ENCODE measurements at places on chromosomes 11 and 22.

DNA sequence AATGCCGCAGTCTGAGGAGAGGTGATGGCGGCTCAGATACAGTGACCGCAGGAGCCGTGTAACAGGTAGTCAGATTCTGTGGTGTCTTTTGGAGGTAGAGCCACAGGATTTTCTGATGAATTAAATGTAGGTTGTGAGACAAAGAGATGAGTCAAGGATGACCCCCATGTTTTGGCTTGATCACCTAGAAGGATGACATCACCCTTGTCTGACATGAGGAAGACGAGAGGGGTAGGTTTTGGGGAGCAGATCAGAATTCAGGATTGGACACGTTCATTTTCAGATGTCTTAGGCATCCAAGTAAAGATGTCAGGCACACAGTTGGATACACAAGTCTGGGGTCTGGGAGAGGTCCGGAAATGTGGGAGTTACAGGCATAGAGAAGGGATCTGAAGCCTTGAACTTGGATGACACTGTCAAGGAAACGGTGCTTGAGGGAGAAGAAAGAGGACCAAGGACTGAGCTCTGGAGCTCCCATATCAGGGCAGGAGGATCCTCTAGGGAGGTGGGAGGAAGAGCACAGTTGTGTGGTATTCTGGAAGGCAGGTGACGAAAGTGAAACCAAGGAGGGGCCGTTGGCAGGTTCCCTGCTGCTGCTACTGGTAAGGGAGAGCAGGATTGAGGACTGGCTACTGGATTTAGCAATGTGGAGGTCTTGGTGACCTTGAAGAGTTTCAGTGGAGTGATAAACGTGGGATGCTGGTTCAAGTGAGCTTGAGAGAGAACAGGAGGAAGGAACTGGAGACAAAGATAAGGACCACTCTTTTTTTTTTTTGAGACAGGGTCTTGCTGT lies 12.6 kb upstream of the GDPD5 start:
- DNase-seq, result no peak

DNA sequence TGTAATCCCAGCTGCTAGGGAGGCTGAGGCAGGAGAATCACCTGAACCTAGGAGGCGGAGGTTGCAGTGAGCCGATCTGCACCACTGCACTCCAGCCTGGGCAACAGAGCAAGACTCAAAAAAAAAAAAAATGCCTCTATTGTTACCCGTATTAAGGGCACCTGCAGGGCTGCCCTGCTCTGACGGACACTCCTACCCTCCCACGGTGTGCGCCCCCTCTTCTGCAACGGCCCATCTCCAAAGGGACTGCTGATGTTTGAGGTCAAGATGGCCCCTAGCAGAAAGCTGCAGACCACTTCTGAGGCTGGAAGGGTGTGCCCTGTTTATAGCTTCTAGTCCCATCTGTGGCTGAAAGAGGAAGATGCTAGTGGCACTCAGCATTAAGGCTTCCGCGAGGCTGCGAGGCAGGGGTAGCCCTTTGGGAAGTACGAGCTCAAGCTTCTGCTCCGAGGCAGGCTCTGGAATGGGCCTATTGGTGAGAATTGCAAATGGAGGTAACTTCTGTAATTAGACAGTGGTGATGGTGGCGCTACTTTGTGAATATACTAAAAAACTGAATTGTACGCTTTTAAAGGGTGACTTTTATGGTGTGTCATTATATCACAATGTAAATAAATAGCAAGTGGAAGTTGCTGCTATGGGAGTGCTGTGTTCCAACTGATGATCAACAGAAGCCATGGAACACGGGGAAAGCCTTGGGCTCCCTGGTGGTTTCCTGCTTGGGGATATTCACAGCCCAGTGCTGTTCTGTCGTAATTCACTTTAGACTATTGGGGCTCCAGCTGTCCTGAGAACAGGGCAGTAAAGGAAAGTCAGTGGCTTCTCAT lies 24.3 kb downstream of the ARFGAP2 start:
- DNase-seq, result no peak

- DNase-seq, result no peak
These were observed 671.2 kb downstream of the TBC1D22A start for GRCh38 chr22:47433627-47434026.

- DNase-seq, result no peak
These were observed 532 bp downstream of the BET1L start for GRCh38 chr11:206526-207207.

DNA sequence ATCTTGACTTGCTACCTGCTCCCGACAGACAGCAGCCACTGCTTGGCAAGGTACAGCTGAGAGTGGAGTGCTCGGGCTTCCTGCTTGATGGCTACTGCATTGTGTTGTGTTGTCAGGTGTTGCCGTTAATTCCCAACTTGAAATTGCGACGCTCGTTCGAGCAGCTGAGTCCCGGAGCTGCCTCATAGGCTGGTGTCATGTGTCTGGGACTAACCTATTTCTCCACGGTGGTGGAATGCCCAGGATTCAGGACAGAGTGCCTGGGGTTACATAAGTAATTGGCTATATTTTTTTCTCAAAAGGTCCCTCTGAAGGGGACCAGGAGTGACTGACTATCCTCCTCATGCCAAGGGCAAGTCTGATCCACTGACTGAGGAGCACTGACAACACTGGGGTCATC lies 18.5 kb downstream of the COMMD9 start:
- DNase-seq, result no peak

GRCh38 chr22:47396515-47396914 lies 634.1 kb downstream of the TBC1D22A start:
- no peak for DNase-seq

GRCh38 chr11:9315078-9315688 lies 790 bp upstream of the TMEM41B start:
- DNase-seq, result no peak

DNA sequence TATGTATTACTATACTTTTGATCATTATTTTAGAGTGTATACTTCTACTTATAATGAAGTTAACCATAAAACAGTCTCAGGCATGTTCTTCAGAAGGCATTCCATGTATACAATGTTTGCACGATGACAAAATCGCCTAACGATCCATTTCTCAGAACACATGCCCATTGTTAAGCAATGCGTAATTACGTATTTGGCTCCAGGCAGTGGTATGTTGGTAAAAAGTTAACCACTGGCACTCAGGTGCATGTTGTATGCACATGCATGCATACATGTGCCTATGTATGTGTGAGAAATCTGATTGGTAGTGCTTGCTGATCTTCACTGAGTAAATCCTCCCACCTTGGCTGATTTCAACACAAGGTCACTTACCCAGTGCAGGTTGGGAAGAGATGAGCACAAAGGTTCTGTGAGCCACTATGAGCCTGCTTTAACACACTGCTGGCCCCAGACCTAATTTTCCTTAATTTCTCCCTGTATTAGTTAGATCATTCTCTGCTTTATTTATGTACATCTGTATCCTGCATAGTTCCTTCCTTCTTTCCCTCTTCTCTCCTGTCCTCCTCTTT lies 164.6 kb downstream of the ARHGAP42 start:
- no peak for DNase-seq

GRCh38 chr11:11324090-11324489 lies 29.0 kb downstream of the CSNK2A3 start:
- DNase-seq, result no peak

- DNase-seq, result no peak
These were observed 42.6 kb downstream of the BRD1 start for GRCh38 chr22:49785046-49785521.

DNA sequence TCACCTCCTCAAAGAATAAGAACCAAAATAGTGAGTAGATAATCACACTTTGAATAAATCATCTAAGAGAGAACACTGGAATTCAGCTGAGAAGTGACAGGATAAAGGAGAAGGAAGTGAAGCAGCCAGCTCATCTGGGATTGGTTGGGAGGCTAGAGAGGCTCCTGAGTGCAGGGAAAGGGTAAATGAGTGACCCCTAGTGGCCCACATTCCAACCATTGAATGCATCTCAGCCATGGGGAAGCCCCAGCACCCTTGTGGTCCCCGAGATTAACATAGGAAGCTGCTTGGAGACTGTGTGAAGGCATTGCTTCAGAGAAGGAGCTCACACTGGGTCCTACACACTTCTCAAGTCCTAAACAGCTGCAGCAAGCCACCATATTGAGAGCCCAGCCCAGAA lies 82.3 kb downstream of the JRKL start:
- no peak for DNase-seq

- DNase-seq, result no peak
These were observed 101.2 kb upstream of the HSD17B12 start for GRCh38 chr11:43579171-43579918.

DNA sequence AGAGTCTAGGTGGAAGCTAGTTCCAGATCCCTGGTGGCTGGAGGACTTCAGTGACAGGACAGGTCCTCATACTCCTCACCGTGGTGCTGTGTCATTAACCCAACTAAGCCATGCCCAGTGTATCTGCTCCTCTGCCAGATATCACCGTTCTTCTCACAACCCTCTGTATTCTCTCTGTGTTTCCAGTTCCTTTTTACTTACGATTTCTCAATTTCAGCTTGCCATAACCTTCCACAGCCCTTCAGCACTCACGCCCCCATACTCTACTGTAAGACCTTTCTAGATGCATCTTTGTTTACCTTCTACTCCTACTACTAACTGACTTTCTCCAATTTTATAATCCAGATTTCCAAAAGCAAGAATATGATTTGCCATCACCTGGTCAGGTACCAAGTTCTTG lies 26.1 kb upstream of the RIC3 start:
- DNase-seq, result no peak

DNA sequence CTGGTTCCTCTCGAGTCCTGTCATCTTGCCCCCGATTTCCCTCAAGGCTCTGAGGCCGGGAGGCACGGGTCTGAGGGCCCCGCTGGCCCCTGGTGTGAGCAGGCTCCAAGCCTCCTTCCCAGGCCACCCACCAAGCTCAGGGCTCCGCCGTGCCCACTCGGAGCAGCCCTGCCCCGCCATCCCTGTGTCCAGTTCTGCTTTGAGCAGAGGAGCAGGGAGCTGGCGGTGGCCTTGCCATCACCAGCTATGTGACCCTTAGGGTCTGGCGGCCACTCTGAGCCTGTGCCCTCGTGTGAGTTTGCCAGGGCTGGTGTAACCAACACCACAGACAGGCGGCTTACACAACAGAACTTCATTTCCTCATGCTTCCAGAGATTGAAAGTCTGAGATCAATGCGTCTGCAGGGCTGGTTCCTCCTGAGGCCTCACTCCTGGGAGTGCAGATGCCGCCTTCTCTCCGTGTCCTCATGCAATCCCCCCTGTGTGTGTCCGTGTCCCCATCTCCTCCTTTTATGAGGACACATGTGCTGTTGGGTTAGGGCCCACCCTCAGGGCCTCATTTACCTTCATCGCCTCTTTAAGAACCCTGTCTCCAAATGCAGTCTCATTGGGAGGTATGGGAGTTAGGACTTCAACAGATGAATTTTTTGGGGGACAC lies 36.5 kb upstream of the CELSR1 start:
- no peak for DNase-seq

- no peak for DNase-seq
These were observed at the start of gene GAS2L1 for GRCh38 chr22:29306175-29306834. GAS2L1 (plus strand) TSS chr22:29306650; CDS start chr22:29308106, 1,456 bp downstream.

DNA sequence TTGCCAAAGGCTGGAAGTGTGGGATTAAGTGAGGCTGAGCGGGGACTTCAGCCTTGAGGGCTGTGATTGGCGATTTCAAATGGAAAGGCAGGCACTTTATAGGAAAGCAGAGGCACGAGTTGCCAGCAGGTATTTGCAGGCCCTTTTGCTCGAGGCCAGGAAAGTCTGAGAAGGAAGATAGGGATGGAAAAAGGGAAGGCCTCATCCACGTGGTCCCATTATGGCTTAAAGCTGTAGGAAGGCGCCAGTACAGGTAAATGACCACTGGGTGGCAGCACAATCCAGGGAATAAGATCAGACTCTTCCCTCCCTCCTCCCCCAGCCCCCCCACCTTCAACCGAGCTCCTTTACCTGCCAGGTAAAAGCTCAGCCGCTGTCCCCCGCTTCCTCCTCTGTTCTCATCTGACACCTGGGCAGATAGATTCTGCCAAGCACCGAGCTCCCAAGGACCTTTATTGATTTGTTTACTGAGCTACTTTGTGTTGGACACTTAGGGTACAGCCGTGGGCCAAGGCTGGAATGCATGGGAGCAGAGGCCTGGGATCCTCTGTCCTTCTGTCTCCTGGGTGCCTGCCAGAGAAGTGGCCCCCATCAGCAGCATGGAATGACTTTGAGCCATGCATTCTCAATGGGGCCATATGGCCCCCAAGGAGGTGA lies 7.5 kb downstream of the P2RX3 start:
- DNase-seq, result no peak

- DNase-seq, result peak; percentile 13
These were observed 43.0 kb upstream of the USP47 start for GRCh38 chr11:11798586-11799438.

- DNase-seq, result no peak
These were observed 14.6 kb upstream of the MYRF start for GRCh38 chr11:61737636-61738386.

DNA sequence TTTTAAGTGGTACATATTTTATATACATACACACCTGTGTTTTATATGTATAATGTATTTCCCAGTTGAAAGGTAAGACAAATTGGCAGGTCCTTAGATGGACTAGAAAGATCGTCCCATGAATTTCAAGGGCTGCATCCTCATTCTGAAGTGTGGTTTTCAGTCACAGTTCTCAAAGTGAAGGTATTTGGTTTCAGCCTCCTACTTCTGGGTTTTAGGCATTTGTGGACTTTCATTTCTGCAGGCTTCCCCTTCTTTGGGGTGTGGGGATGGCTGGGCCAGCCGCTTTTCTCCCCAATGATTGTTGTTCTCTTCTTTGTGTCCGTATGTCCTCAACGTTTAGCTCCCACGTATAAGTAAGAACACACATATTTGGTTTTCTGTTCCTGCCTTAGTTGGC lies 10.0 kb downstream of the DCPS start:
- no peak for DNase-seq

- no peak for DNase-seq
These were observed 37.0 kb downstream of the KIAA1671 start for GRCh38 chr22:24989541-24989951.

DNA sequence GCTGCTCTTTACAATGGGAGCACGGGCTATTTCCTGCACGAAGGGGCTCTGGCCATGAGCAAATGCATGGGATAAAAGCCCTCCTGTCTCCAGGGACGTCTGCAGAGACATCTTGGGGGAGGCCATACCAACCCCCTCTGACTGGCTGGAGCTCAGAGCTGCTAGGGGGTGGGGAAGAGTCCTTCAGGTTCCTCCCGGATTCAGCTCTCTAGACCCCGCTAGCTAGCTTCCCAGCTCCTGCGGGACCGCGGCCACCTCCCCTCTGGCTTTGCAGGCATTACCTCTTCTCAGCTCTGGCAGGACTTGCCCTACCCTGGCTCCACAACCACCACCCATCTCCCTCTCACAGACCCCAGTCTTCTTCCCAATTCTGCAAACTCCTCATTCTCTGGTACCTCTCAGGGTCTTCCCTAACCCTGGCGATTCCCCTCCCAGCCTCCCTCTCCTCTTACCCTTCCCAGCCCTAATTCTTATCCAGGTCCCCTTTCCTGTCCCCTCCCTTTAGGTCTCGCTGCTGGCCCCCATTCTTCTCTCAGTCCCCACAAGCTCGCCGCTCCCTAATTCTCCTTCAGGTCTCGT lies 802 bp downstream of the SYT13 start:
- DNase-seq, result no peak

GRCh38 chr11:118691926-118692830 lies 12.7 kb upstream of the TREH start:
- DNase-seq, result no peak

GRCh38 chr22:17672417-17672991 lies 33.9 kb downstream of the BCL2L13 start:
- DNase-seq, result peak; percentile 99
